ENCODE measurements at places on chromosomes 7 and 10.

- DNase-seq: no peak
These were observed 124.8 kb upstream of the PRKCQ start for GRCh38 chr10:6704896-6705295.

DNA sequence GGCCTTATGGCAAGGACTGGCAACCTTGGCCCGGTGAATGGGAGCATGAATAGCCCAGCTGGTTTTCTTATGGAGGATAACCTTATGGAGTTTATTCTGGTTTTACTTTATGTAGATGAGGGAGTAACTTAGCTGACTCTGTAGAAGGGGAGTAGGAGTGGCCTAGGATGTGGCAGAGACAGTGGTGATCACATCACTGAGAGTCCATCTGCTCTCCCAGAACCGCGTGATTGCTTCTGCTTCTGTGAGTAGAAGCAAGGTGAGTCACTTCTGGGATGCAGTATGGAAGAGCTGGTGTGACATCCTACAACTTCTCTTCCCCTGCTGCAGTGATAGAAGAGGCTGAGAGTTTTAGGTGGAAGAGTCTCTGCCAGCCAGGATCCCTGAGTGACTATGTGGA, 129.2 kb downstream of the RPS24 start:
- DNase-seq: no peak

GRCh38 chr7:29285444-29285793, 90.8 kb downstream of the CHN2 start:
- no peak for DNase-seq

GRCh38 chr7:71182438-71182935, 50.5 kb downstream of the GALNT17 start:
- DNase-seq: no peak

DNA sequence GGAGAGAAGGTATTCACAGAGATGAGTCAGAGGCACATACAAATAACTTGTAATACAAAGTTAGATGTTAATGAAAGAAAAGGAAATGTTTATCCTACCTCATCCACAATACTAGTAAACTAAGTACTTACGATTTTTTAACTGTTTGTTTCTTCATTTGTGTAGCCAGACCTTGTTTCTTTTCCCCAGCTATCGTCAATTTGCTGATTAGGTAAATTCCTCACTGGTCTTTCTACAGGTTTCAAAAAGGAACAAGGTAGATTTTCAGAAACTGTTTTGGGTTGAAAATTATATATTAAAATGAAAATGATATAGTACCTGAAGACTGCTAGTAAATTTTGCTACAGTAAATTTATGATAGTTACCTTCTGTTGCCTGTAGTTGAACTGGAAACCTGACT, 56.6 kb downstream of the PON1 start:
- no peak for DNase-seq

DNA sequence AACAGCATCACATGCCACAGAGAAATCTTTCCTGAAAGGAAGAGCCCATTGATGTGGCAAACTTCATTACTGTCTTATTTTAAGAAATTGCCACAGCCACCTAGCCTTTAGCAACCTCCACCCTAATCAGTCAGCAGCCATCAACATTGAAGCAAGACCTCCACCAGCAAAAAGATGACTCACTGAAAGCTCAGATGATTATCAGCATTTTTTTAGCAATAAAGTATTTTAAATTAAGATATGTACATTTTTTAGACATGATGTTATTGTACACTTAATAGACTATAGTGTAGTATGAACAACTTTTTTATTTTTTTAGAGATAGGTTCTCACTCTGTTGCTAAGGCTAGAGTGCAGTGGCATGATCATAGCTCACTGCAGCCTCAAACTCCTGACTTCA, 14.8 kb downstream of the STEAP1B start:
- DNase-seq: no peak

GRCh38 chr7:46705386-46706255, 784.5 kb upstream of the IGFBP3 start:
- DNase-seq: no peak

GRCh38 chr10:71629131-71629530, 90.4 kb downstream of the C10orf105 start:
- no peak for DNase-seq

DNA sequence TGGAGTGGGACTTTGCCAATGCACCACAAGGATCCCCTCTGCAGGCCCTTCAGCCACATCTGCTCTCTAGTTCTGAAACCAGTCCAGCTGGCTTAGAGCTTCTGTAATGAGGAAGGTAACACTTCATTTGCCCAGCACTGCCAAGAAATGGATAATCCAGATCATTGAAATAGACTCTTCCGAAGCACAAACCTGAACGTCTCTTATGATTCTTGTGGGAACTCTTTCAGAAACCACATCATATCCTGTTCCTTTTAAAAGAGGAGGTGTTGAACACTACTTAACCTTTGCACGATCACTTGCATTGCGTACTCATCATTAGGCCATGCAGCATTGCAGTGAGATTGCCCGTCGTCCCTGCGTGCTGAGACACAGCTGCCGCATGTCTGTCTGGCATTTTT, 25.8 kb upstream of the PLPP4 start:
- DNase-seq: no peak

GRCh38 chr10:131630772-131631258, 270.0 kb upstream of the PPP2R2D start:
- DNase-seq: no peak

- DNase-seq: no peak
These were observed 17.1 kb upstream of the MACROH2A2 start for GRCh38 chr10:70035531-70035930.

- no peak for DNase-seq
These were observed 50.9 kb downstream of the CALML3 start for GRCh38 chr10:5575482-5576153.

DNA sequence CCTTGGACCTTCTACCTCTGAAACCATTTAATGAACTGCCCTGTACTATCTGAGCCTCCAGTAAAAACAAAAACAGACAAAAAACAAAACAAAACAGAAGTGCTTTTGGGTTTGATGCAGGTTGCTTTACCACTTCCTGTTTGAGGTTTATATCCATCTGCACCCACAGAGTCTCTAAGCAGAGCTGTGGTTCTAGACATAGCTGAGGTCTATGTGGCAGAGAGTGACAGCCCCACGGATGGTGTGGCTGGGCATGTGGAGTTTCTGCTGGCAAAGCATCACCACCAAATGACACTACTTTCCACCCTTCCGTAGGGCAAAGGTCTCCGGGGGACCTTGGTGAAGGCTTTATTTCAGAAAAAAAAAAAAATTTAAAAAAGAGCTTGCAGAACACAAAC, 754.2 kb downstream of the GRID1 start:
- no peak for DNase-seq

DNA sequence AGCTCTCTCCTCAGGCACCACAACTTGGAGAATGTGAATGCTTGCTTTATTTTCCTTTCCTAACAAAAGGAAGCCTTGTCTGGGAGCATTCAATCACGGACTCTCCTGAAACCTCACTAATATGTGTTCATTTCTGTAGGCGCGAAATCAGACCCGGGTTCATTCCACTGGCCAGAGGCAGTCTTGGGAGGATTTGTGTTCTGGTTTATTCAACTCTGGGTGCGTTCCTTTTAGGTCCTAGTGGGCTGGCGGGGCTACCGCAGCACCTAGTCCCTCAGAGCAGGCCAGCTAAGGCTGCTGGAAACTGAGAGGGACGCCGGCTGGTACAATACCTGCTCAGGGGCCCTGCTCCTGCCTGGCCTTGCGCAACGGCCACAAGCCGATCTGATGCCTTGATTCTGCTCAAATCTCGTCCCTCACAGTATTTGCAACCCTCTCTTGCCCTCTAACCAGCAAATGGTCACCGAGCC, 7.5 kb downstream of the HOXA4 start:
- DNase-seq: no peak

DNA sequence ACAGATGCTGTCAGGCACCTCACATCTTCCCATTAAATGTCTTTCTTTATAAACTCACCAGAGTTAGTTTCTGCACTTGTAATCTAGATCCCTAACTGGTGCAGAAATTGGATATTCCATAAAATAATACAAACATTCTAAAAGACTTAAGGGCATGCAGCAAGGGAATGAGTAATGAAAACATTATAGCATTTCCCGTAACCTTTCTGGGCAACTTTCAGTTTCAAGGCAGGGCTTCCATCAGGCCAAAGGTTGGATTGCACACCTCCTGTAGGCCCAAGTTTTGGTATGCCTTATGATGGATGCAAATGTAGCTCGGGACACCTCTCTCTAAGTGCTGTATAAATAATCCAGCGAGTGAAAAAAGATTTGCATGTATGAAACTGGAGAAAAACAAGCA, 129.9 kb upstream of the LYZL2 start:
- DNase-seq: no peak

DNA sequence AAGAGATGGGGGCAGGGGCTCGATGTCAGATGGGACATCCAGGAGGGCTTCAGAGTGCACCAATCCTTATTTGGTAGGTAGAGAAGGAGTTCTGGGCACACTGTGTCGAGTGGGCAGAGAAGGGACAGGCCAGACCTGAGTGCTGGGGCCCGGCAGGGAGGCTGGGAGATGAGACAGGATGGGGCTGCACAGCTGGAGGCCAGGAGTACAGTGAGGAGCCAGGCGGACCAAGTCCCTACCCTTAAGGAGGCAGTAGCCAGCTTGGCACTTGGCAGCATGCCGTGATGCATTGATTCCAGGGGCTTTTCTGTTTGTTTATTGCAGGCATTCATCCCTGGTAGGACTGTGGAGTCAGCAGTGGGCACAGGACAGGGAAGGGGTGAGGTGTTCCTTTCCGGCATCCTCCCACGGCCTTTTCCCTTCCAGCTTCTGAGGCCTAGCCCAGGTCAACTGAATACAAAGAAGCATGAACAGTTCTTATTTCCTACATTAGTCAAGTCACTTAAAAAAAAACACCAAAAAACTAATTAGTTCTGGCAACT, 168.8 kb upstream of the CDCA7L start:
- no peak for DNase-seq

GRCh38 chr7:34041707-34042106, 136.4 kb downstream of the BMPER start:
- DNase-seq: no peak

DNA sequence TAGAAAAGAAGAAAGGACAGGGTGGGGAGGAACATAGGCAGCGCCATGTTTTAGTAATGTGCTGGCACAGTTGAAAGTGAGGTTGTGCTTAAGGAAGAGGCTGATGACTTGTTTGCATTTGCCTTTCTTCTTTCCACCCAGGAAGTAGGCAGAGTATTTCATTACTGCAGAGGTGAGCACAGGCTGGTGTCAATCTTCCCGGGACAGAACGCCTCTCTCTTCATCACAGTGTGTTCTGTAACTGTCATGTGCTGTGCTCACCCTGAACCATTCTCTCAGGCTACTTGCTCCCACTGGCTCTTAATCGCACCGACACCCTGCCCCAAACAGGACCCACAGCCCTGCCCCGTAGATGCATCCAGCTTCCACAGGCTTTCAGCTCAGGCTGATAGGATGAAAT, 135.8 kb upstream of the YAE1 start:
- DNase-seq: no peak

- no peak for DNase-seq
These were observed 76.2 kb downstream of the SLIT1 start for GRCh38 chr10:97109547-97109946.

DNA sequence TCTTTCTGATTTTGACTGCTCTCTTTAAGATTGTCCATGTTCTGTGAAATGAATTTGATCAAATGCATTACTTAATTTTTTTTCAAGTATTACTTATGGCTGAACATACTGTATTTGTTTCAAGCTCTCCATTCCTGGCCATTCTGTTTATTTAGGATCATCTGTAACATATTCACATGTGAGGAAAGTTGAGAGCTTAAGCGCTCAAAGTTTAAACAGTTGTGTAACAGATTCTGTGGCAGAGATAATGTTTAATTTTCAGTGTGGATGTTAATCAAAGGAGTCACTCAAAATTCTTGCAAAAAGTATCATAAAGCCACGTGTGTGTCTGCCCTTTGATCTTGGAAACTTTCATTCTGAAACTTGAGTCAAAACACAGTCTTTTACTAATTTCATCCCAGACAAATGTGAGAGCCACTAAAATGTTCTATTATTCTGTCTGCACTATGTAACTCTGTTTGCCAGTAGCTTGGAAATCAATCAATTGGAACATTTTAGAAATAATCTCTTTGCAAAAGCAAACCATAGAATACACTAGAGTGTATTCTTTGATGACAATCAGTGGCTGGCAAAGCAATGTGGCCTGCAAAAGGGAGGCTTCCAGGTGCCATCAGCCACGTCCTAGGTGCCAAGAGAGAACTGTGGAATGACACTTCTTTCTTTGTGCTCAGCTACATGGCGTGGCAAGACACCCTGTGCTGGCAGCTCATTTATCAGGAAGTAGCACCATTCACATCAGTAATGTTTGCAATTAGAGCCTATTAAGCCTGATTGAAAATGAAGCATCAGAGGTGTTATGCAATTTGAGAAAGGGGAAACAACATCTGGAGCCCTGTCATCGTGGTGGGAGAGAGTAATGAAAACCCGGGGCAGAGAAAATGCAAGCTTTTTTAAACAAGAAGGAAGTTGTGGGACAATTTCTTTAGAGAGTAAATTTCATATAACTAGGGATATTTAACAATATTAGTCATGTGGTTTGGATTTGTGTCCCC, 40.9 kb downstream of the ARL5B start:
- DNase-seq: no peak

DNA sequence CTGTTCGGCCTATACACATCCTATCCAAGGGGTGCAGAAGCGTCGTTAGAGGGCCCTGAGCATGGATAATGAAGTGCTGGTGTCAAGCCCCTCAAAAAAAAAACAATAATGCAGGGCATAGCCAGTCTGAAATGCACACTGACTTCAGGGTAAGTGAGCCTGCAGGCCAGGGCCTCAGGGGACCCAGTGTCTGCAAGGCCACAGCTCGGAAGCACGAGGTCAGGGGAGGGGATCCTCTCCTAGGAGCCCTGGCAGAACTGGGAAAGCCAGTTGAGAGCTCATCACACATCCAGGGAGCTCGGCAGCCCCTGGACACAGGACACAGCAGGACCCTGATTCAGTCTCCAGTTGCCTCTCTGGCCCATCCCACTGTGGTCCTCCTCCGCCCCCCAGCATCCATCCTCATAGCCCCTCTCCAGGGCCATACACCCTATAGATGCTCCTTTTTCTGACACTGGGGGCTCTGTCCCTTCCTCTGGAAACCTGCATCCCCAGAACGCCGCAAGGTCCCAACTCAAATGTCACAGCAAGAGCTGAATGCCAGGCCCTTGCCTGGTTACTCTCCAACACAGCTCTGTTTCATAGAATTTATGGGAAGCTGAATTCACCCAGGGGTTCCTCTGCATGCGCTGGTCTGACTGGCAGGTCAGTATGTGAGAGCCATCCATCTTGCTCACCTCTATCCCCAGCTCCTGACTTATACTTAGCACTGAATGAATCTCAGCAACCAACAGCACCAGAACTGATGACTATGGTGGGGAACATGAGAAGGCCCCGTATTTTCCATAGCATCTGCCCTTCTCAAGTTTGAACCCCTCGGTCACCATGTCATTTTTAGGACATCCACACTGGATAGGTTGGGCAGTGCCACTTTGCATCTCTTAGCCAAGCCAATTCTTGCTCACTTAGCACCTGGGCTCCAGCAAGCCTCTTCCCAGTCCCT, 717.0 kb upstream of the IGFBP3 start:
- DNase-seq: no peak

All from neuronal stem cell (in vitro differentiated cells).